ENCODE measurements at places on chromosomes 4 and X.
A peak's percentile ranks its signal among the peaks of the same experiment; 100 is the strongest.

- DNase-seq: no peak
Measured at GRCh38 chrX:120356084-120356483, 5.8 kb upstream of the ATP1B4 start.

DNA sequence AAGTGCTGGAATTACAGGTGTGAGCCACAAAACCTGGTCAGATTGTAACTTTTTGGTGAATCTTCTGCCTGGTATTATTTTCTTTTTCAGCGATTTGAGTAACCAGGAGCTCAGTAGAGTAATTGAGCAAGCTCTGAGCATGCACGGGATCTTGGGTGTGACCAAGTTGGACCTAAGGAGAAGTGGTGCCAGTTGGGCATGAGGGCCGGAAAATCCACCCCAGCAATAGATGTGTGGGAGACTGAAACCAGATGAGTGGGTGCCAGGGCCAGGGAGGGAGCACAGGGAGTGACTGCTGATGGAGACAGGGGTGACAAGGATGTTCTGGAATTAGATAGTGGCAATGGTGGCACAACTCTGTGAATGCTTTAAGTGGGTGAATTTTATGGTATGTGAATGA lies 3.7 kb upstream of the CCNQ start:
- no peak for DNase-seq

DNA sequence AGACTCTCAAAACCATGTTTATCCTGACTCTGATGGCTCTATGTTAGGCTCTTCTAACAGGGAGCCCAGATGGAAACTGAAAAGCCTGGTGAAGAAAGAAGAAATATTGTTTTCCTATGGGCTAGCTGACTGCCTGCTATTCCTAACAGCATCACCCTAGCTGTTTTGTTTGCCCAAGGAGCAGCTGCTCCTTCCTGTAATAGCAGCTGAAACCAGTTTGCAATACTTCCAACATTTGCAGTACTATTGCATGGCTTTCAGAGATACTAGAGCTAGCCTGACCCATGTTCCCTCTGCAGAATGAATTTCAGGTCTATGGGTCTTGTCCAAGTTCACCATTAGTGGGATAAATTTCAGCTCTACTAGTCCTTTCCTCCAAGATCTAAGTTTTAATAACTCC lies 495.2 kb downstream of the INPP4B start:
- no peak for DNase-seq

GRCh38 chr4:184324939-184325477 lies 107.3 kb upstream of the ENPP6 start:
- DNase-seq: peak; percentile 3

GRCh38 chr4:170127758-170128157 lies 38.0 kb upstream of the AADAT start:
- DNase-seq: no peak

- DNase-seq: no peak
Measured at GRCh38 chr4:80790152-80790551, 240.4 kb upstream of the BMP3 start.

DNA sequence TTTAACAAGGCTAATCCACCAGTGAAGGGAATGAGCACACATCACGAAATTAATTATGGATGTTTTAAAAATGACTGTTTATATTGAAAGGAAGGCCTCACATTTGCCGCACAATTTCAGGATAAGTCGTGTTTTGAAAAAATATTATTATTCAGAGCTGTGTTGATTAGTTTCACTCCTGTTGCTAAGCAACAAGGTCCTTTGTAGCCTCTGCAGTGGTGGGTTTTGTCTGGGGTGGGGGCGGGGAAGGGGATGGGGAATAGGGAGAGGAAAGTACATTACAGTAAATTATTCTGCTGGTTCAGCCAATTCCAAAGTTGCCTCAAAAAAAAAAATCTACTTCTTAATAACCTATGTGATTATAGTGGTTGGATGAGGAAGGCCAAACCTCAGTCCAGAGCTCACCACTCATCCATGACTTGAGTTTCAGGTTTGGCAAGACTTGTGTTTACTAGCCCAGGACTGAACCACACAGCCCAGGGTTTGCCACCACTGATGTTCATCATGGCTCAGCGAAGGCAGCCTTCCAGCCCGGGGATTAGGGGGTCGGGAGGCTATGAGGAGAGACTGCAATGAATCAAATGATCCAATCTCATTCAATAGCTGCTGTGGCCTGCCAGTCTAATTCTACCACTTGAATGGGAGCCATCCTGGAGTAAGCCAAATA lies 162.5 kb upstream of the ATP6AP2 start:
- DNase-seq: no peak

DNA sequence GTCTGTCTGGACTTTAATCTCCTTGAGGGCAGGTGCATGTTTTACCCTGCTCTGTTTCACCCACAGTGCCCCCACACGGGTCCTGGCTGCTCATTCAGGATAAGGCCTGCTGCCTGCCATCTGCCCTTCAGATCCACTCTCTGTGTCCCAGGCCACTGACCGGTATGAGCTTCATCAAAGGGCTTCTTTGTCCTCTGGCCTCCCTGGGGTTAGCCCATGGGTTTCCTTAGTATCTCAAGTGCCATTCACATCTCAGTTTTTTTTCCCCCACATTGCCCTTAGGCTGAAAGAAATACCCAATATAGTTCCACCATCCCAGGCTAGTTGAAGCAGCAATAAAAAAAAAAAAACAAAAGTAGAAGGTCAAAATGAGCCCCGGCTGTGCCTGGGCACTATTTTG lies 9.3 kb downstream of the CD99L2 start:
- DNase-seq: no peak

GRCh38 chrX:43002526-43003203 lies 224.7 kb upstream of the PPP1R2C start:
- no peak for DNase-seq

DNA sequence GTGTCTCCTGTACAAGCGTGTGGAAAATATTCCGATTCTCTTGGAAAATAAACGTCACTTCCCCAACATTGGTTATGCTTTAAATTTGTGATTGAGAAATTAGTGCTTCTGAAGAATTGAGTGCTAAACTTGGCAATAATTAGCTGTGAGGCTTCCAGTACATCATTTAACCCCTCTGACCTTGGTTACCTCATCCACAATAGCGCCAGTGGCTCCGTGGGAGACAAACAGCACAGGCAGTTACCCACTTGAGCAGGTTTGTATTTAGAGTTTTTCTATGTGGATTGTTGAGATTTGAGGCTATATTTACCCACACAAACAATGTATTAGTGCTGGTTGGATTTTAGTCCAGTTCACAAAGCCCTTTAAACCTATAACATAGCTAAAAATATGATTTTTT lies 476.5 kb downstream of the NKX6-1 start:
- DNase-seq: no peak

- no peak for DNase-seq
Measured at GRCh38 chr4:62288808-62289541, 1088.8 kb downstream of the ADGRL3 start.

GRCh38 chr4:184262901-184263300 lies 45.2 kb upstream of the ENPP6 start:
- DNase-seq: no peak

DNA sequence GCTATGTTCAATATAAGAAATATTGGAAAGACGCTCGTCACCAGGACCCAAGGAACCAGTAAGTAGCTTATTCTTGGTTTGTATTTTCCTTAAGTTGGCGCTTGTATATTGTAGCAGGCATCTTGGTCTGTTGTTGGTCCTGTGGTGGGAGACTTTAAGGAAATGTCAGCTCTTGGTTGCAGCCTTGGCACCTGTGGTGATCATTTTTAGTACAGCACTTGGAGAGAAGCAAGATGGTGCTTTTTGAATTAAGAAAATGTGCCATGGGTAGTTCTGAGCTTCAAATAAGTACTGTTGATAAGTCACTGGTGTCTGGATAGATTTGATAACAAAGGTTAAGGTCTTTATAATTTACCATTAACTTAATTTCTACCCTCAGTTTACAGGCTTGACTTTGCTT lies 1.1 kb downstream of the RPS3A start:
- DNase-seq: no peak

DNA sequence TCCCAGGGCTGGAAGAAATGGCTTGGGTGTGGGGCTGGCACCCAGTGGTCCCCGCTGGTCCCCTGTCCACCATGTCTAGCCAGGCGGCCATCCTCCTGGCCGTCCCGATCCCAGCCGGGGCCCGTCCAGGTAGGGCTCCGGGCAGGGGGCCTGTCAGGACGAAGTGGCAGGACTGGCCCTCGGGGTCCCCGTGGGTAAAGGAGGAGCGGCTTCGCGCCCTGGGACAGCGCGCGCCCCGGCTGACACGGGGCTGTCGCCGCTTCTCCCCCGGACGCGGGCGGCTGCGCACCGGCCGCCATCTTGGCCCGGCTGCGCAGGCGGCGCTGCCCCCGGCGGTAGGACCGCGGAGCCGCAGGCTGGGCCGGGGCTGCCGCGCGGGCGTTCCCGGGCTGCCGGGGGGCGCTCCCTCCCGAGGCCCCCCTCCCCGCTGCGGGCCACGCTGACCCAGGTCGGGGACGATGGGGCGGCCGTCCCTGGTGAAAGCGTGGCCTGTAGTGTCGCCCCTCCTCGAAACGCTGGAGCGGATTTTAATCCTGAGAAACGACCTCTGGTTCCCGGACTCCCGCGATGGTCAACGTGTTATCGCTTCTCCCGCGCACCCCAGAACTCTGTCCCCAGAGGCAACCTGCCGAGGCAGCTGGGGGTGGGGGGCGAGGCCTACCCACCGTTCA lies 60.4 kb upstream of the BCOR start:
- DNase-seq: no peak

DNA sequence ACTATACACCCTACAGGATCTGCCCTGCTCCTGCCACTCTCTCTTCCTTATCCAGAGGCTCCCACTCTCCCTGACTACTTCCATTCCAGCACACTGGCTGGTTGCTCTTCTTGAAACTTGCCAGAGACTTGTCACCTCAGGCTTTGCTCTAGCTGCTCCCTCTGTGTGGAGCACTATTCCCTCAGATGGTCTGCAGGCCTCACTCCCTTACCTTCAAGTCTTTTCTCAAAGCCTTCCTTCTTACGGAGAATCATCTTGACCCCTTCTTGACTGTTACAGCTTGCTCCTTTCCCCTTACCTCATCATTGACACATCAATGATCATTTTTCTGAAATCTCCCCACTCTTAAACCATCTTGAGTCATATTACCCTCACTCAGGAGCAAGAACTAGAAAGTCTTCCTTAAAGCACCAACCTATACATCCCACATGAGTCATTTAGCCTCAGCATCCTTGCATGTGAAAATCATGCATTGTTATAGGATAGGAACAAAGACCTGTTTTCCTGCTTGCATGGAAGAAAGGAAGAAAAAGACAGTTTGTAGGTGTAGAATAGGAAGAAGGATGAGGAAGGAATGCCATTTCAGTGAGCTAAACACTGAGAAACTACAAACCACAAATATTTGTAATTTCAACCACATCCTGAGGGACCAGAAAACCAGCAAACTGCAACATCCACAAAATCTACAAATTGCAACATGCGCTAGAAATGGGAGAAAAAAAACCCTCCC lies 55.7 kb downstream of the ANTXR2 start:
- no peak for DNase-seq

DNA sequence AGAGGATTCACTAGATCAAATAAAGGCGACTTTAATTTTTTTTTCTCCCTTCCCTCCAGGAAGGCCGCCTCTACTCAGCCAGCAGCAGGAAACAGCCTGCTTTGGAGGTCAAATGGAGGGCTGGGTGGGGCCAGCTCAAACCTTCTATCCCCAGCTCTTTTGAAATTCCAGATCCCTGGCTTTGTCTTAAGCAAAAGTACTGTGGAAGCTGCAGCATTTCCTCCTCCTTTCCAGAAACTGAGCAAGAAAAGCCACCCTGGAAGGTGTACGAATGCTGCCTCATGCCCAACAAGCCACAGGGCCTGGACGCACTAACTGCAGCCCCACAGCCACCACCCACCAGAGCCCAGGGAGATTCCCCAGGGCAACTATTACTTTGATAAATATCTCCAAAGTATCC lies 55.1 kb upstream of the ZCCHC13 start:
- no peak for DNase-seq

DNA sequence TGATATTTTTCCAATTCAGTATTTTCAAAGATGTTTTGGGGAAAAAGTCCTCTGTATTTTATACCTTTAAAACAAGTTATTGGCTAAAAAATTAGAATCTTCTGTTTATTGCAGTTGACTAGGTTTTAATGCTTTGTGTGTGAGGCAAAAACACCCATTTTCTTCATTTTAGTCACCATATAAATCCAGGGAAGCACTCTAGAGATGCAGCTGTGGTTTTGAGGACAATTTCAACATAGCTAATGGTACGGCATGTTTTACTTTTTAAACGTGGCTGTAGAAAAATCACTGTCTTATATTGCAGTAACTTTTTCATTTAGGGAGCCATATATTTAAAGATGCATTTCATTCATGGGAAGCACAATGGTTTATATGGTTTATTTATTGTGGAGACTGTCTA lies 129.1 kb upstream of the PITX2 start:
- DNase-seq: no peak

Measured in vagina (tissue), 2 donors.